ENCODE measurements at places on chromosomes 7 and 10.

DNA sequence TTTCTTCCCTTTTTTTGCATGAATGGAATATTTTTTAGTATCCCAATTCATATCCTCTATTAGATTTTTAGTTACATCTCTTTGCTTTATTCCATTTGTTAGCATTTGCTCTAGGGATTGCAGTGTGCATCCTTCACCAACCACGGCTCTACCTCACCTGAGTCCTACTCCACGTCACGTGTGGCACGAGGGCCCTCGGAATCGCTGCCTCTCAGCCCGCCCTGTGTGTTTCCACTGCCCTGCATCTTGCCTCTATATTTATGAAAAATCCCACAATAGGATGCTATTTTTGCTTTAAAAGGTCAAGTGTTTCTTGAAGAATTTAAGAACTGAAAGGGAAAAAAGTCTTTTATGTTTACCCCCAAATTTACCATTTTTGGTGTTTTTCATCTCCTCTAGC, 41.0 kb downstream of the CFAP46 start:
- no peak for DNase-seq

- DNase-seq = no peak
Measured at GRCh38 chr7:148570510-148570909, 20.1 kb upstream of the C7orf33 start.

DNA sequence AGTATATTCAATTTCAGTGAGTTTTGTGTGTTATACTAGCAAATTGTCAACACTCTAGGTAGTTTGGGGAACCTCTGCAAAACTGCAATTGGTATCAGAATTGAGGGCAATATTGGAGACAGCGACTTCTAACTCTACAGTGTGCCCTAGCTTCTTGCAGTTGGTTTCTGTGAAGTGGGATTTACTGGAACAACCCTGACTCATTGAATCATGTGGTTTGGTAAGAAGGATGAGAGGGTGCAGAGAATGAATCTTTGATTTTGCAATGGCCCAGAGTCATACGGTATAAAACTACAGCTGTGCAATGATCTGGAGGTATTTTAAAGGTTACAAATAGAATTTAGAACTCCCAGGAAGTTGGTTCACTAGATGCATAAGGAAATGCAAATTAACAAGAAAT, 129.1 kb upstream of the PPP1R3A start:
- DNase-seq = no peak

- peak; percentile 71 for DNase-seq
Measured at GRCh38 chr10:70145666-70146488, 623 bp downstream of the TYSND1 start.

- no peak for DNase-seq
Measured at GRCh38 chr7:7221599-7222038, 39.3 kb downstream of the C1GALT1 start.

- no peak for DNase-seq
Measured at GRCh38 chr7:82655965-82656364, 212.4 kb upstream of the CACNA2D1 start.

- DNase-seq = no peak
Measured at GRCh38 chr10:133400624-133401424, 6.9 kb downstream of the MTG1 start.

DNA sequence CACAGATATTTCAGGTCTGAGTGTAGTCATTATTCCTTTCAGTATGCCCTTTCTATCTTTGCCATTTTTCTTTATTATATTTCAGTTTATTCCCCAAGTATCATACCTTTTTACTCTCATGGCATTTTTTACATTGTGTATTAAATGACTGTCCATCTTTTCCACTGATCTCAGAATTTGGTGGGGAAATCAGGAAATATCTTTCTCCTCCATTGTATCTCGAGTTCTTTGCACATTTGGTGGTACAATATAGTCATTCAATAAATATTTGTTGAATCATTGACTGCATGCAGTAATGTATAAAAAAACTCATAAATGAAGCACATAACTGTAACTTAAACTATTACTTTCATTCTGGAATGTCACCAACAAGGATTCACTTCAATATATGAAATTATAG, 354.7 kb downstream of the HGF start:
- DNase-seq = no peak

GRCh38 chr10:114755537-114755936, 66.0 kb upstream of the FHIP2A start:
- no peak for DNase-seq

DNA sequence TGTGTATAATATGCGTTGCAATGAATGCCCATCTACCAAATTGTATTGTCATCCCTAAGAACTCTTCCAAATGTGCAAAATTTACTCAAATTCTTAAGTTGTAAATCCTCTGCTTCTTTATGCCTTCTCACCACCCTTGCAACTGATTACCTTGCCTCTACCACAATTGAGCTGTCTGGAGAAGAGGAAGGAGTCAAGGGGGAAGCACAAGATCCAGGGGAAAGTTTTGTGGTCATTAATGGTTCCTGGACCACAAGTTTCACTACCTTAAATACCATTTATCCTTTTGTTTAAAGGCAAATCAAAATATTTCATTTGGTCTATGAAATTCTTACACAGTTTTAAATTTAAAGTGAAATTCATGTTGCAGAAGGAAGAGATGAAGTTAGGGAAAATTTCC, 16.7 kb downstream of the CRPPA start:
- DNase-seq = no peak

DNA sequence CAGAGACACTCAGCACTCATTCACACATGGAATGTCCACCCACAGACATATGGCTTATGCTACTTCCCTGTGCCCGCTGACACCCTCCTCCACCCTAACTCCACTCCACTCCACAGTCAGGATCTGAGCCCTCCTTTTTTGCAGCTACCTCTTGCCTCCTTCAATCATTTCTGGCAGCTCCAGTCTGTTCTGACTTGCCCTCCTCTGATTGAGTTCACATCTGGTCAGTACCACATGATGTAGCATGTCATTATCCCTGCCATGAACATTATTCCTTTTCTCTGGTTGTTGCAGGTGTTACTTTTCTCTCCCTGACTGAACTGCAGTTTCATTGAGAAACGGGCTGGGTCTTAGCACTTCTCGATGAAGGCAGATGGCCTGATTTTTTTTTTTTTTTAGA, 130.1 kb upstream of the EGR2 start:
- DNase-seq = no peak

GRCh38 chr7:43791-44540, 148.4 kb upstream of the FAM20C start:
- no peak for DNase-seq

DNA sequence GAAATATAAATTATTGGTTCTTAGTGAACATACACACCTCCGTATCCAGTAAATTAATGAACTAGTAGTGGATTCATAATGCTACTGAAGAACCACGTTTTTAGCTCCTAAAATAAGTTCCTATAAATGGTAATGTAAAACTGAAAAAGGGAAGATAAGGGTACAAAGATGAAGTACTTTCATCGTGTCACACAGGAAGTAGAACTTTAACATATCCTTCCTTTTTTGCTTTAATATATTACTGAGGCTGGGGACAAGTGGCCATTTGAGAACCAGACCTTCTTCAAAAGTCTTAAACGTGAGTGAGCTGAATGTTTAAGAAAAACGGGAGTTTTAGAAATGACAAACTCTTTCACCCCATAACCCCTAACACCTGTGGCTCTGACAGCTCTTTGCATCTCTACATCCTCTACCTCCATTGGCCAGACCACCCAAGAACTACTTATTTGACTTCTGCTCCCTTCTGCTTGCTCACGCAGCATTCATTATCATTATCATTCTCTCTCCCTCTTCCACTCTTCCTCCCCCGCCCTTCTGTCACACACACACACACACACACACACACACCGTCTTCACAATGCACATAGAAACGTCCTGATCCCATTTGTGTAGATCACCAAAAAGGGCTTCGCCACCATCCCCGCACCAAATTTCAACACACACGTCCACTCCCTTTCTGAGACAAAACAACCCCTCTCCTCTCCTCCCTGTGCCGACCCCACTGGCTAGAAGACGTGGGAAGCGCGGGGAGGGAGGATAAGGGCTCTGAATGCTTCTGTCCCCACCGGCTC, 677 bp downstream of the SKAP2 start:
- DNase-seq = peak; percentile 1

GRCh38 chr10:73095481-73096021, 1.1 kb downstream of the P4HA1 start:
- peak; percentile 21 for DNase-seq

DNA sequence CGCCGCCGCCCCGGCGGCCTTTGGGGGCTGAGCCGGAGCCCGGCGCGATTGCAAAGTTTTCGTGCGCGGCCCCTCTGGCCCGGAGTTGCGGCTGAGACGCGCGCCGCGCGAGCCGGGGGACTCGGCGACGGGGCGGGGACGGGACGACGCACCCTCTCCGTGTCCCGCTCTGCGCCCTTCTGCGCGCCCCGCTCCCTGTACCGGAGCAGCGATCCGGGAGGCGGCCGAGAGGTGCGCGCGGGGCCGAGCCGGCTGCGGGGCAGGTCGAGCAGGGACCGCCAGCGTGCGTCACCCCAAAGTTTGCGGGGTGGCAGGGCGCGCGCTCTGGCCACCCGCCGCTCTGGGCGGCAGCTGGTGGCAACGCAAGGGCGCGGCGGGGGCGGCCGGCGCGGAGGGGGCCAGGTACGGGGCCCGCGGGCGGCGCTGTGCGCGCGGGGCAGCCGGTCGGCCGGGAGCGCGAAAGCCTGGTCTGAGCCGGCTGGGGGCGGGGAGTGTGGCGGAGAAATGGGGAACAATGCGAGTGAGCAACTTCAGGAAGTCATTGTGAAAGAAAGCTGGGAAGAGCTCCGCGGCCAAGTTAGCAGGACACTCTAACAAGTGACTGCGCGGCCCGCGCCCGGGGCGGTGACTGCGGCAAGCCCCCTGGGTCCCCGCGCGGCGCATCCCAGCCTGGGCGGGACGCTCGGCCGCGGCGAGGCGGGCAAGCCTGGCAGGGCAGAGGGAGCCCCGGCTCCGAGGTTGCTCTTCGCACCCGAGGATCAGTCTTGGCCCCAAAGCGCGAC, at the start of gene IKZF1:
Gene IKZF1, plus strand, starts transcription at position 588 of the 782 bp plus-strand sequence. CDS start 14,346 bp downstream, outside the sequence.
- DNase-seq = peak; percentile 72

DNA sequence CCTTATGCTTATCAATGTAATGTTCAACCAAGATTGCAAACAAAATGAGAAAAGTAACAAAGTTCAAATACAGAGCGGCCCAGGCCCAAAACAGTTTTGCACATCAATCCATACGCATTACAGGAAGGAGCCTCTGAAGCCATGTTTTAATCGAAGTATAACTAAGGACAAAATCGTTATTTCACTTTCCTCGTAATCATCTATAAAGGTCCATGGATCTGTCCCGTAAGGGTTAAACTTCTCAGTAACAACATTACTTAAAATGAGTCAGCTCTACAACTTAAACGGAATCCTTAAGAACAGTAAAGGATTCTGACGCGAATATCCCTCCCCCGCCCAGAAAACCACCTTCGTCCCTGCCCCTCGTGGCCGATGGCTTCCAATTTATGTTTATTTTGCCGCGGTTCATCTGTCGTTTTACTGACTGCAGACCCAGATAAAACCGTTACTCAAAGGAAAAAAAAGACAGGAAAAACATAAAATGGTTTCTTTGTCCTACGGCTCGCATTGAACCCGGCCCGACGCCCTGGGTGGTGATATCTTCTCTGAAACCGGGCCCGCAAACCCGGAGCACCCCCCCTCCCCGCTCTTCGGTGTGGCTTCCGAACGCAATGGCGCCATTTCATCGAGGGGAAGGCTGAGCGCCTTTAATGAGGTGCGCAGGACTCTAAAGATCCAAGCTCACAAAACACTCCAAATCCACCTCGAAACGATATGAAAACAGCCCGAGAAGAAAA, 1.1 kb downstream of the HNRNPA2B1 start:
- DNase-seq = peak; percentile 61

- no peak for DNase-seq
Measured at GRCh38 chr10:59623133-59624121, 86.2 kb downstream of the SLC16A9 start.

DNA sequence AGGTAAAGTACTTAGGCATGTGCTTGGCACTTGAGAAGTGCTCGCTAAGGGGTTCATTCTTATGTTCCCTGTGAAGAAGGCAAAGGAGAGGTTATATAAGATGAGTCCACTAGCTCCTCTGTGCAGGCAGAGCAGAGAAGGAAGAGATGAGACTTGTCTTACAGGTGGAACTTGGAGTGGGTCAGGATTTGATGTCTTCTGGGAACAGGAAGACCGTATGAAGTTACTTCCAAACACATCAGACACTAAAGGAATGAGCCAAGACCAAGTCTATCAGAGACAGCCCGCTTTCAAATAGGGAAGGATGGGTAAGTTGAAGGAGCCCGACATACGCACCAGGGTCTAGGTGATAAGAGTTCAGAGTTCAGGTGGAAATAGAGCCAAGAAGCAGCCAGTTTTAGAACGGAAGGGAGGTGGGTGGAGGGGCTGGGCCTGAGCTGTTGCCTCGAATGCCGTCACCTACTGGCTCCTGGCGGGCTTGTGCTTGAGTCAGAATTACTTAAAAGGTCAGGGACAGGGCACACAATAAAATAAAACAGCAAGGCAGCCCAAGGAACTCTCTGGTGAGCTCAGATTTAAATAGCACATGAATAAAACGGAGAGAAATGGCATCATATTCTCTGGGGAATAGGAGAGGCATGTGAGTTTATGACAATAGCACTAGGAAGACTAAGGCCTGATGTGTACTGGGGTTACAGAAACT, 56.1 kb upstream of the GRB10 start:
- no peak for DNase-seq

DNA sequence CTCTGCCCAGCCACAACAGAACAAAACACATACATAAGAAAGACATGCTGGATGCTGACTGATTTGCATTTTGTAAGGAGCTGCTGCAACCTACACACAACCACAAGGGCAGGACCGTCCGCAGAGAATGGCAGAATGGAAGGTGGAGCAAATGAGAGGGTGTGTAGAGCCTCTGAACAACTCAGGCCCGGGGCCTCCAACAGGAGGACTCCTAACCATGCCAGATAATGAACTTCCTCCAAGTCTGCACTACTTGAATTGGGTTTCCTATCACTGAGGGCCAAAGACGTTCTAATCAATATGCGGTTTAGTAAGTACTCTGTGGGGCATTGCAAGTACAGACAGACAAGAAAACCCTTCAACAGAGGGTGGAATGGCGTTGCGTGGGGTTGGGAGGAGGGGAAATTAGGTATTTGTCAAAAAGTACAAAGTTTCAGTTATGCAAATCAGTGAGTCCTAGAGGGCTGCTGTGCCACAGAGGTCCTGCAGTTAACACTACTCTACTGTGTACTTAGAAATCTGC, 14.6 kb downstream of the VOPP1 start:
- DNase-seq = no peak

DNA sequence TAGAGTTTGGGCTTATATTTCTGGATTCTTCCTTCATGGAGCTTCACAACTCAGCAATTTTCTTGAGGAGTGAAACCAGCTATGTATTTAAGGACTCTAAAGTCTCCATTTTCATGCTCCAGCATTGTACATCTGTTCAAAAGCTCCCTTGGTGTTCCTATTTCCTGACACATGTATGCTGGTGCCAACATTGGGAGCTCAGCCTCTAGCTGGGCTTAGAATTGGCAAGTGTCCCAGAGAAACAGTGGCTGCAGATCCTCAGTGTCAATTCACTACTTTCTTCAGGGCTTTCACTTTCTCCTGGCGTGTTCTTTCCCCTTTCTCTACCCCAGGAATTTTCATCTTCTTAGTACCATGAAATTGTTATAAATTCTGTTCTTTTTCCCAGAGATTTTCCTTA, 103.1 kb downstream of the ZNF467 start:
- DNase-seq = no peak

Measured in stimulated activated CD4-positive, alpha-beta T cell treated with anti-CD3 and anti-CD28 coated beads, Interleukin-1b, Interleukin-23, amount 100 ng/mL, for 48 hours (primary cell).